ENCODE measurements at places on chromosomes 5 and 9.
A peak's percentile ranks its signal among the peaks of the same experiment; 100 is the strongest.

DNA sequence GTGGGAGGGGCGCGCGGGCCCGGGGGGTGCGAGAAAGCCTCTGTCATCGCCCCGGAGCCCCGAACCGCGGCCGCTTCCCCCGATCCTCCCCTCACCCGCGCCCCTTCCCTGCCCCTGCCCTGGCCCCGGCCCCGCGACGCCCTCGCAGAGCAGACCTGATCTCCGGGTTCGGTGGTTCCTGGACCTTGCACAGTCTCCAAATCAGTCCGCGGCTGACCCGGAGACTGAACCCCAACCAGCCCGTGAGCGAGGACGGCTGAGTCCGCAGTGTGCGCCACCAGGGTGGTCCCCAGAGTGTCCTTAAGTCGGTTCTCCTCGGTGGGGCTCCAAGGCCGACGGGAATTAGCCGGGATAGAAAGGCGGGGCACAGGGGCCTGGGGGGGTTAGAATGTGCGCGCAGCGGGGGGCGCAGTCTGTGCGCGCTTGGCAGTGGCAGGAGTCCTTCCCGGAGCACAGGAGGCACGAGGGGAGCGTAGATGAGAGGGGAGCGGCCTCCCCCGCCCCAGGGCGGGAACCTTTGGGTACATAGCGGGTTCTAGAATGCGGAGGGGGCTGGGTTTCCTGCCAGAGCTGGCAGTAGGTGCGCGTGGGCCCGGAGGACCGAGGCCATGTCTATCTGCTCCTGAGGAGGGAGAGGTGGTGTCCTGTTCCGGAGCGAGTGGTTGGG lies 779 bp downstream of the PKN3 start:
- DNase-seq, result peak; percentile 62

GRCh38 chr9:124723352-124723751 lies 47.8 kb downstream of the NR6A1 start:
- DNase-seq, result no peak

DNA sequence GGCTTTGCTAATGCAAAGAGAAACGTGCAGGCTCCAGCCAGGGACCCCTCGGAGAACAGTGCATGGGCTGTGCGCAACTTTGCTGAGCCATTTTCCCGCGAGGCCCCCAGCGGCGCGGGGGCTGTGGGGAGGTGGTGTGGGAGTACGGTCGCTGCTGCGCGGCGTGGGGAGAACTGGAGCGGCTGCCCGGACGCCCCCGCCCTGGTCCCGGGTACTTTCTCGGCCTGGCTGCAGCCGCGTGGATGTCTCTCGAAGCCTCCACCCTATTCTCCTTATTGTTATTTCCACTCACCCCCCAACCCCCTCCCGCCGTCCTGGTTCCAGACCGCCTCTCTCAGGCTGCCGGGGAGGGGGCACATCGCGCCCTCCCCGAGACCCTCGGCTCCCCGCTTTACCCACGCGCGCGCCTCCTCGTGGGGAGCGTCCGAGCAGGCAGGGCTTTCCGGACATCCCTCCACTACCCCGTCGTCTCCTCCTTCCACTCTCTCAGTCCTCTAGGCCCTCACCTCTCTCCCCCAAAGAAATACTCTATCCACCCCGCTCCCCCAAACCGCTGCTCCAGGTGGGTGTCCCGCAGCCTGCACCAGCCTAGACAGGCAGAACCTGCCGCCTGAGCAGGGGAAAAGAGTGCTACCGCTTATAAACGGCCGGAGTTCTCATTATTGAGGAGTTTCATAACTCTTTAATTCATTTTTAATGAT lies 68.6 kb upstream of the TBCA start:
- DNase-seq, result no peak

GRCh38 chr9:130860458-130861316 lies 25.6 kb downstream of the ABL1 start:
- DNase-seq, result no peak

DNA sequence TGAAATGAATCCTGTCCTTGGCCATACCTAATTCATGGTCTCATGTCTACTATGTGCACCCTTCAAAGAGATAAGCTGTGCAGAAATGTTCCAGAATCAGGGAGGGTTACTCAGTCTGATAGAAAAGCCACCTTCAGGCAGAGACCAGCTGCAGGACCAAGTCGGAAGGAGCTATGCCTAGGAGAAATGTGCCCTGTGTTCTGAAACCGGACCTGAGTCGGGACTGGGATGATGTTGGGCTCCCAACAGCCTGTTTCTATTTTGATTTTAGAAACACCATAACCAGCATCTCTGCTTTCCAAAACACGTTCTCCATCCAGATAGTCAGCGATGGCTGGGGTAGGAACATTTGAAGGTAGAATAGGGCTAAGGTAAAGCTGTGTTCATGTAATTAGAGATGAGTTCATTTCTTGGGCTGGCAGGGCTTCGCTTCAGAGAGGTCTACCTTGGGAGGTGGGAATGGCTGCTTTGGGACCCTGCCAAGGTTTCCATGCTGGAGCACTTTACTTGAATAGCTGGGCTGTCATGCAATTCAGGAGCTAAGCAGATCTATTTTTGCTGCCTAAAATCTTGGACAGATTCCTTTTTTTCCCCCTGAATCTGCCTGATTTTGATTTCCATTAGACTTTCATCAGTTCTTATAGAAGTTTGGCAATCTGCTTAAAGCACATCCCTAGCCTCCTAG lies 2.8 kb downstream of the ADCY2 start:
- DNase-seq, result no peak

DNA sequence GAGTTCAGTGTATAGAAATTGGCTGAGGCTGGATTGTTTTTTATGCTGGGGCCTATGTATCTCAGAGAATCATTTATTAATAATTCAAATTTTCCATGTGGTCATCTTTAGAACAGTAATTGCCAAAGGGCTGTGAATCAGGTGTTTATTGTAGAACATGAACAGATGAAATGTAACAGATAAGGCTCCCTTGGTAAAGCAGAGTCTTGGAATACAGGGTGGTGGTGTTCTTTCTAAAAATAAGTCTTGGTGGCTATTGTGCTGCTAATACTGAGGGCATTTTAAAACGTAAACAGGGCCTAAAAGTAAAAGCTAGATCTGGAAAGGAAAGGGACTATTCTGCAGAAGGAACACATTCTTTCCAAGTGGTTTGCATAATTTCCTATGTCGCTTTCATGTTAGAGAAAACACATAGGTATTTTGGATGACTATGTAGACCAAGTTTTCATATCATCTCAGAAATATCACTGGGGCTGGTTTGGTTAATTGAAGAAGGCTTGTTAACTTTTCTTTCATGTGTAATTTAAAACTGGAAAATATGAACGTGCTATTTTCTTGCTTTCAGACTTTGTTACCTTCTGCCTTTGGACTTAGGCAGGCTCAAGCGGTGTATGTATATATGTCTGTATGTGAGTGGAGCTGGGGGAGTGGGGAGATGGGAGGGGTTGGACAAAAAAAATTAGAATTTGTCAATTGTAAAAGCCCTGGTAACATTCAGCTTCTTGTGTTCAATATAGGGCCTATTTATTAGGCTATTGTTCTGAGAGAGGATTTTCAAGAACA lies 119.9 kb upstream of the ANKRD55 start:
- no peak for DNase-seq

DNA sequence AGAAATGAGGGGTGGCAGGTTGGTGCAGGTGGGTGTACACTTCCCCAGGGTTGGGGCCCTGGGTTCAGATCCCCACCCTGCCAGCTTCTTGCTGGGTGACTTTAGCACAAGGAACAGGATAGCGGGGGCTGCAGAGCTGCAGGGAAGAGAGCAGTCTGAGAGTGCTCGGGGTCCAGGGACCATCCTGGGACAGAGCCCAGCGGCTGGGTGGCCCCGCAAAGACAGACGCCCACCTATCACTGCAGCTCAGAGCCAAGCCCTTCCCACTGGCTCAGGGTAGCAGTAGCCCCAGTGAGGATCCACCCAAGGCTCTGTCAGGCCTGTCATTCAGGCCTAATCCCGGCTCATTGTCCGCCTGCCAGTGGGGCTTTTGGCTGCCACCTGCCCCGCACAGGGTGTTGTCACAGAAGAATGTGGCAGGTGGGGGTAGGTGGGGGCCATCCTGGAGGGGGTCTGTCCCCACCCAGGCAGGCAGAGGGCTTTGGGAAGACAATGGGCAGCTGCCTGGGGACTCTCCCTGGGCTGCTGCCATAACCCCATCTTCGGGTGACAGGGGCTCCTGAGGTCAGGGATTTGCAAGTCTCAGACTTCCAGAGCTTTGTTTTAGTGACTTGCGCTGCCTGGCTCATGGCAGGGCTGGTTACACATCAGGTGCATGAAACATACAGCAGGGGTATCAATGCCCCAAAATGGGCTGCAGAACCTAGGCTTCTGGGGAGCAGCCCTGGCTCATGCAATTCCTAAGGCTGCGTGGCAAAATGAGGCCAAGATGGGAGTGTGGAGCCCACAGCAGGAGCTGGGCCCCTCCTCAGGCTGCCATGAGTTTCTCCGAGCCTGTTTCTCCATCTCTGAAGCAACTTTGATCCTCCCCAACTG lies 52.1 kb downstream of the BARX1 start:
- DNase-seq, result no peak

DNA sequence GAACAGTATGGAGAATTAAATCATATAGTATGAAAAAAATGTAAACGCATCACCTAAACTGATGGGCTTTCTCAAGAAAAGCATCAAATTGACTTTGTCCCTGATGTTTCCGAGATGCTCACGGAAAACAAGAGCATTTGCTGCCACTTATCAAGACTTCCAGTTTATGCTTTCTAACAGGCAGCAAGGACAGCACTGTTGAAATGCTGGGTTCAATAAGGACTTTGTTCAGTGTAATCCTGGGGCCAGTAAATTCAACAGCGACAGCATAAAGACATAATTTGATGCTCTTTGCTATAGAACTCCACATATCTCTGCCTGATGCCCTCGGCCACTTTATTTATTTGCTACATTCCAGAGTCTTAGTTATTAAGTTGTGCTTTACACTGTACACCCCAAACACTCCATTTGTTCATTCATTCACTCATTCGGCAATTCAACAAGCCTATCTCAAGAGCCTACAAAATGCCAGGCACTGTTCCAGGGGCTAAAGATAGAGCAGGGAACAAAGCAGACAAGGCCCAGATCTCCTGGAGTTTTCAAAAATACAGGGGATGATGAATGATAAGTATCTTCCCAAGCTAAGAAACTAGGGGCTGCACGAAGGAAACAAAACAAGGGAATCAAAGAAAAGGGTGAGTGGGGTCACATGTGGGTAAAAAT lies 294.6 kb downstream of the ZNF608 start:
- no peak for DNase-seq

GRCh38 chr5:175230299-175230698 lies 213.7 kb downstream of the DRD1 start:
- no peak for DNase-seq

DNA sequence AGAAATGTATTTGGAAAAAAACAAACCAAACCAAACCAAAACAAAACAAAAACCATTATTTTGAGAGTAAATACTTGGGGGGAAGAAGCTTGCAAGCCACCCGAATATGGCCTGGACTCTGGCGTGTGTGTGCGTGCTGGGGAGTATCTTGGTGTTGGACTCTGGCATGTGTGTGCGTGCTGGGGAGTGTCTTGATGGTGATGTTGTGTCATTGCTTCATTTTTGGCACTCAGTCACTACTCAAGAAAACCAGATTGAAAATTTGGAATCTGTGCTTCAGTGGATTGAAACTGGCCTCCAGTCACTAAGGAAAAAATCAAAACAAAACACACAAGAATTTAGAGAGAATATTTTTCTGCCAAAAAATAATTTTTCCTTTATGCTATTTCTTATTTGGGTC lies 76.1 kb downstream of the ARRDC3 start:
- DNase-seq, result no peak

- DNase-seq, result no peak
These were observed 344.6 kb downstream of the OSTF1 start for GRCh38 chr9:75432888-75433287.

GRCh38 chr9:88742483-88742882 lies 207.5 kb downstream of the NXNL2 start:
- no peak for DNase-seq

DNA sequence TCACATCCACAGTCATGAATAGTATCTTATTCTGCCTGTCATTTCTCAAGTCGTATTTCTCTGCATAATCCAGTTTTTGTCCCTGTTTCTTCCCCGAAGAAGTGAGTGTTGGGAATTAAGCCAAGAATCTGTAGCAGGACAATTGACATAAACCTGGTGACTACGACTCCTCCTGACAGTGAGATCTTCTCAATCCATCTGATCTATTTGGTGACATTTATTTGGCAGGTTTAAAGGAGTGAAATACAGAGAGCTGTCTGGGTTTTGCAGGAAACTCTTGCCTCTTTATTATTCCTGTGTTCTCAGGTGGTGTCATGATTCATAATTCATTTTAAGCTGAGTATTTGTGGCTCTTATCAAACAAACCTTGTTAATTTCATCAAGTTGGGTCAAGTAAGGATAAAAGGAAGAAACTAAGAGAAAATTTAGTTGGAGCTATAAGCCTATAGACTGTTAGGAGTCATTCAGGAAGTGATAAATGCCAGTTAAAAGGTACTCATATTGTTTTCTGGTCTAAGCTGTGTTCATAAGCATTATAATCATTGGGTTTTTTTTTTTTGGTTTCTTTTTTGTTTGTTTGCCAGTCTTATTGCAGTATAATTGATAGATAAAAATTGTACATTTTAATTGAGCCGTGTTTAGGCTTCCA lies 95.9 kb upstream of the PCSK1 start:
- DNase-seq, result no peak

DNA sequence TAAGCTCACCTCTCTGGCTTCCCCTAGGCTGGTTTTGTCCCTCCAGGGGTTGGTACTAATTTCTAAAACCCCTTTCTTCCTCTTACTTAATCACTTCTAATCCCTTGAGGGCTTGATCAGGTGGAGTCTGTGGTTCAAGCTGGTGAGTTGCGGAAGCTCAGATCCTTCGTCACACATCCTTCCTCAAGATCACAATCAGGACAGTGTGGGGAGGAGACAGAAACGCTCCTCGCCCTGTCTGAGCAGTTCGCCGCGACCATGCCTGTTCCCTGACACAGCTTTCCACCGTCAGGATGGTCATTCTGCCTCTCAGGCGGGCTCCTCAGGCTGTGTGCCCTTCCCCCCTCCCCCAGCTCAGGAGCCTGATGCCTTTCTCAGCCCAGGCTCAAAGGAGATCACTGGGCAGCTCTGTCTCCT lies 24.3 kb downstream of the CPLX2 start:
- DNase-seq, result peak; percentile 35

DNA sequence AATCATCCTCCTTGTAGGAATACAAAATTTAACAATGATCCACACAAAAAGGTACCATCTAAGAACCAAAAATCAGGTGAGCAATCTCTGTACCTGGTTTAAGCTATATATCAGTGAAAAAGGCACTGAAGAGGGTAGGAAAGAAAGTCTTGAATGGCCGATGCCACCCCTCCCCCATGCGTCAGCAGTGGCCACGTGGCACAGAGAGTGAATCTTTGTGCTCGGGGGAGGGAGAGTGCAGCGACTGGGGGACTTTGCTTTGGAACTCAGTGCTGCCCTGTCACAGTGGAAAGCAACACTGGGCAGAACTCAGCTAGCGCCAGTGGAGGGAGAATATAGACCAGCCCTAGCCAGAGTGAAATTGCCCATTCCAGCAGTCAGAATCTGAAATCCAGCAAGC lies 28.3 kb upstream of the PDE4D start:
- no peak for DNase-seq

DNA sequence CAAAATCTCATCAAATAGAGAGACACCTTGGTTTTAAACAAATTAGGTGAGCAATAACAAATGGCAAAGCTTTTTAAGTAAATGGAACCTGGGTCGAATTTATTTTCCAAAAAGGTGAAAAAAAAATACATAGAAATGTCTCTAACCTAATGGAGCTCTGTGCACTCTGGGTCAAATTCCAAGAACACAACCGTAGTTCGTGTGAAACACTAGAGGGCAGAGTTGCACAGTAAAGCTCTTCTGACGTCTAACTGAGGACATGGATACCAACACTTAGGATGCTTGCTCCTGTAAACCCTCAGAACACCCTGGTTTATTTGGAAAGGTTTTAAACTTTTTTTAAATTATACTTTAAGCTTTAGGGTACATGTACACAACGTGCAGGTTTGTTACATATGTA lies 18.9 kb downstream of the MARCHF11 start:
- peak; percentile 21 for DNase-seq

Measured in CMK (cell line).